HuH-7 (cell line): ENCODE measurements at places on chromosomes 4 and X.

GRCh38 chrX:106730401-106730800, 3.9 kb downstream of the RNF128 start:
- DNase-seq = no peak

DNA sequence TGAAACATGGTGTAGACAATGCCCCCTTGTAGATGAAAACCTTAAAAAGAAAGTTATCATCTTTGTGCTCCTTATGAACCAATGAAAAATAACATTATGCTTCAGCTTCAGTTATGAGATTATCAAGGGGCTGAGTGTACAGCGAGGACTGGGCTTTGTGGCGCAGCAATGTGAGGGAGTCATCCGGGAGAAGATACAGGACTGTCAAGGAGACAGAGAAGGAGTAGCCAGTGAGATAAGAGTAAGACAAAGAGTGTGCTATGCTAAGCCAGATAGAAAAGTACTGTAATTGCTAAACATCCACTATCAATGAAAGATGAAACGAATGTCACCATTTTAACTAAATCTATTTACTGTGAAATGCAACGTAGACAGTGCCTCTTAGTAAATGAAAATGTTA, 3.6 kb upstream of the KLHL15 start:
- DNase-seq = no peak

DNA sequence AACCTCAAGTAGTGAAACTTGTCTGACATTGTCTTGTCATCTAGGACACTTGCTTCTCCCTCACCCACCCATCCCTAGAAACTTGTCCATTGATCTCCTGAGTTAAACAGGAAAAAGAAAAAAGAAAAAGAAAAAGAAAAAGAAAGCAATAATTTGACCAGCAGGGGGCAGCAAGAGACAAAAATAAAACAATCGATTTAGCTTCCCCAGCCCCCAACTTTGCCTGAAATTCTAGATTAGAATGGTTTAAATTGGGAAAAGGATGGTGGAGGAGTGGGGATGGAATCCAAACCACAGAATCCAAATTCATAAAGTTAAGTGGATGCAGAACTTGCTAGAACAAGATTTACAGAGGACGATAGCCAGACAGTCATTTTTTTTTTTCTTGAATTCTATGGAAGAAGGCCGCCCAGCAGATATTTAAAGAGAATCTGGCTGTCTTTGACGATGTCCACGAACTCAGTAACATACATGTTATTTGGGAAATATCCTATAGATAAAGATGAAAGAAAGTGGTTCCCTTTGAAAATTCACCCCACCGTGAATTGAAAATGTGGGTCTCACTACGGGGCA, 282.9 kb downstream of the USP46 start:
- peak; percentile 49 for DNase-seq

GRCh38 chr4:71775449-71775848, 8.4 kb downstream of the GC start:
- no peak for DNase-seq

DNA sequence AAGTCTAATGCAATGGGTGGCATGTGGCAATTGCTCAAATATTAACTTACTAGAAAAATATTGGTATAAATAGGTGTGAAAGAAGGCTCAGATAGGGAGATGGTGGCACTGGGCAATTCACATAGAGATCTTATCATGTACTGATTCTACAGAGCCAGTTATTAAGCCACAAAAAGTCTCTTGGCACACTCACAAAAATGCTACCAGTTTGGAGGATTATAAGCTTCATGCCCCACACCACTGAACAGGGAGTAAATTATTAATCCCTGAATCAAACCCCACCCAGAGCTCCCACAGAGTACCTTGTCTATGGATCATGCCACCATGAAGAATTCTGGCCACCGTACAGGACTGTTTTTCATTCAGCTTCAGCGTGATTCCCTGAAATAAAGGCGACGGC, 13.8 kb downstream of the MPP1 start:
- DNase-seq = no peak

DNA sequence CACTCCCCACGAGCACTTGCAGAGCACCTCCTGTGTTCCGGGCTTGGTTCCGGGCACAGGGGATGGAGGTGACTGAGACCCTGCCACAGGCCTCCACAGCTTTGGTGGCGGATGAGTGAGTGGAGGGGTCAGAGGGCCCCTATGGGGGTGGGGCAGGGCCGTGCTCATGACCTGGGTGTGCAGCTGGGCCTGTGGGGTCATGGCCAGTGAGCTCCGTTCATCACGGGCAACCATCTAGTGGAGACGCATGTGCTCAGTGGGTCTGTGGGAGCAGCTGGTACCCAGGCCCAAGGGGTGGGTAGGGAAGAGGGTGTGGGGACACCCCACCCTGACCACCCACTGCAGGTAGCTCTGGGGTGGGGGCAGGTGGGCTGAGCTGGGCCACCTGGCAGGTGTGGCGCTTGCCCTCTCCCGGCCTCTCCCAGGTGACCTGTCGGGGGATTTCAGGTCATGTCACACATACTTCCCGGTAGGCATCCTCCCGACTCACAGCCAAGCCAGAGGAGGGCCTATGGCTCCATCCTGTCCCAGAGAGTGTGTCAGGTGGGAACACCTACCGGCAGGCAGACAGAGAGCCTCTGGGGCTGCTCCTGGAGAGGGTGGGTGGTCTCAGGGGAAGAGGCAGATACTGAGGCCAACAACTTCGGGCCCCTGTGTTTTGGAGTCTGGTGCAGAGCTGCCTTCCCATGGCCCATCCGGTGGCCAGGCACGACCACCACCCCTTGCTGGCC, 3.6 kb downstream of the PSAPL1 start:
- DNase-seq = no peak

GRCh38 chr4:172344308-172344938, 531.2 kb downstream of the GALNTL6 start:
- DNase-seq = no peak
